ENCODE measurements at places on chromosomes 6 and 20. TPM values are rescaled to one million over a fixed set of nuclear protein-coding genes. Genes with fewer than 3 reads are reported as not detected.

- DNase-seq, result no peak
Observed at GRCh38 chr20:36572701-36573102, 695 bp upstream of the TGIF2 start.

GRCh38 chr6:69816569-69816968 lies 19.8 kb upstream of the LMBRD1 start:
- DNase-seq, result no peak

DNA sequence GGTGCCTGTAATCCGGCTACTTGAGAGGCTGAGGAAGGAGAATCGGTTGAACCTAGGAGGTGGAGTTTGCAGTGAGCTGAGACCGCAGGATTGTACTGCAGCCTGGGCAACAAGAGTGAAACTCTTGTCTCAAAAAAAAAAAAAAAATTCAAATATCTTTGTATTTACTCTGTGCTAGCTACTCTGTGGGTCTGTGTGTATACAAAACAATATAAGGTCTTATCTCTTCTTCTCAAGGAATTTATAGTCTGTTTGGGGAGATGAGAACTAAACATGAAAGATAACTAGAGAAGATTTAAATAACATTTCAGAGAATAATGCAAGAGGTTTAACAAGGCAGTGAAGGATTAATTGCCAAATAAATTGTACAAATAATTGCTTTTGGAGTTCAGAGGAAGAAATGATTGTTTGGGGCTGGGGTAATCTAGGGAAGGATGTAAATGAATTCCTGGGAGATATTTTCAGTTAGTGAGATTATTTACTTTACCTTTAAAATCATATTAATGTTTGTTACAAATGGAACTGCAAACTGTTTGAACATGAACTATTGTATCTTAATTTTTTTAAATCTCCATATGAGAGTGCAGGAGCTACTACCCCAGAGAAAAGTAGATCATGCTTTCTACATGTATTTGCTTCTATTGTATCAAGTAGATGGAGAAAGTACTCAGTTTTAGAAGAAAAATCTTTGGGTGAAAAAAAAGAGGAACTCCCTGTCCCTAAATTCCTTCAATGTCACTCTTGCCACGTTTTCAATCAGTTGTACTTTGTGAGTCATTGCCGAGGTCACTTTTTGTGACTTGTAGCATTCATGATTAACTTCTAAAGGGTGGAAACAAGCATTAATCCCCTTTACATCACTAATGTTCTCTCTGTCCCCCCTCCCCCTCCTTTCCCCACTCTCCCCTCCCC lies 39.0 kb downstream of the NCOA3 start:
- no peak for DNase-seq

GRCh38 chr6:46465294-46466165 lies 25.7 kb downstream of the RCAN2 start:
- DNase-seq, result no peak

GRCh38 chr20:49104365-49104648 lies 58.2 kb downstream of the CSE1L start:
- DNase-seq, result no peak

DNA sequence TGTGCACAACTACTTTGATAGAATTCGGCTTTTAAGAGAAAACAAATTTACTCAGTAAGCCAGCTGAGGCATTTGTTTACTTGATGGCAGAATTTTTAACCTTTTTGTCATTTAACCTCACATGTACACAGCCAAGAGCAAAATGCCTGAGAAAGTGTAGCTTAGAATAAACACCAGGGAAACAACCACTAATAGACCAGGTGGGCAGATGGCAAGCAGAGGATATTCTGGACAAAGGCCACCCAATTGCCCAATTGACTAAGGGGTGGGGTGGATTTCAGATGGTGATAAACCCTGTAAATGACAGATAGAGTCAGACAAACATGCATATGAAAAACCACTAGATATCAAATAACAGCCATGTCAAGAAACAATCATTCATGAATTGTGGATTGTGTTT lies 190.7 kb upstream of the FBXL4 start:
- no peak for DNase-seq

GRCh38 chr6:33081098-33081824 lies 5.5 kb downstream of the HLA-DPB1 start:
- DNase-seq, result peak; percentile 62

GRCh38 chr20:46683939-46684750 lies 5.1 kb downstream of the TP53RK start:
- DNase-seq, result no peak

Gene TBX18
- total RNA-seq, result not detected

Gene CALHM6
- 0.74 TPM for total RNA-seq

Gene RUNX2
- total RNA-seq, result not detected

Measured in G401 (cell line).